ENCODE measurements at places on chromosomes 3 and 15.

DNA sequence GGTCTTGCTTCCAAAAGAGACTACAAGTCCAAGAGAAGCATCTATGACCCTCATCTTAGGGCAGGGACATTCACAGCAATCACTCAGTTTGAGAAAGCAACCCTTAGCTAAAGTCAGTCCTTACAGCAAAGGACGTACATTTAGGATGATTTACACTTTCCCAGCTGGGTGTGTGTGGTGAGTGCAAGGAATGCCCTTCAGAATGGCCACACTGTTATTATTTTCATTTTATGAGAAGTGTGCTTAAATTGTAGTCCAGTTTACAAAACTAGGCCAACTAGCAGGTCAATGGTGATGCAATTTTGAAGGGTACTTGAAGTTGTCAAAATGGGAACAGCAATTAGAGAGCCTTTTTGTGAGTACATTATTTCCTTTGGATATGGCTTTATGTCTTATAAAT is 26.0 kb upstream of the CCK start:
- no peak for DNase-seq

- no peak for DNase-seq
Measured at GRCh38 chr3:20776692-20777091, 590.7 kb upstream of the SGO1 start.

- DNase-seq, result no peak
Measured at GRCh38 chr15:29541309-29541708, 271.7 kb upstream of the NSMCE3 start.

DNA sequence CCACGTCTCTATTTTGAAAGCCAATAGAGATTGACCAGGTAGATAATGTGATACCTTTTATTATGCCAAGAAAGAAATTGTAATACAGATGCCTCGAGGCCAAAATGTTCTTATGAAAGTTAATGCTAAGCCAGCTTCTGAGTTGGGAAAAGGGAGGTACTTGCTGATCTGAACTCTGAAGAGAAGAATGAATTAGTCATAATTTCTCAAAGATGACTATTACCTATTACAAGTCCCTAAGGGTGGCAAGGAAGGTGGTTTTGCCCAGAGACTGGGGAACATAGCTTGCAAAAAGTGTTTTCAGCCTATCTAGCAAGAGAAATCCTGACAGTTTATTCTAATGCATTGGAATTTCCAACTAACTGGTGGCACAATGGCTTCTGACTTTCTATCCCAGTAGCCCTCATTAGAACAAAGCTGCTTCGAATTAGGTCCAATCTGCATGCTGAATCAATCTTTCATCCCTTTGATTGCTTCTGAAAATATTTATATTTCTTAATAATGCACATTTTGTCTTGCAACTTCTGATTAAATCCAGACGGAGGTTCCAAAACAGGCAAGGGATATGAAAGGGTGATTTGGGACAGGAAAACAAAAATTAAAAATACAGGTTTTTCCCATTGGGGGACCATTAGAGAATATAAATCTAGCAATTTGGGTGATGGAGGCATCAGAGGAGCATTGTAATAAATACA is 17.7 kb upstream of the NR2F2 start:
- DNase-seq, result no peak

- DNase-seq, result no peak
Measured at GRCh38 chr3:31945738-31946052, 35.4 kb downstream of the OSBPL10 start.

DNA sequence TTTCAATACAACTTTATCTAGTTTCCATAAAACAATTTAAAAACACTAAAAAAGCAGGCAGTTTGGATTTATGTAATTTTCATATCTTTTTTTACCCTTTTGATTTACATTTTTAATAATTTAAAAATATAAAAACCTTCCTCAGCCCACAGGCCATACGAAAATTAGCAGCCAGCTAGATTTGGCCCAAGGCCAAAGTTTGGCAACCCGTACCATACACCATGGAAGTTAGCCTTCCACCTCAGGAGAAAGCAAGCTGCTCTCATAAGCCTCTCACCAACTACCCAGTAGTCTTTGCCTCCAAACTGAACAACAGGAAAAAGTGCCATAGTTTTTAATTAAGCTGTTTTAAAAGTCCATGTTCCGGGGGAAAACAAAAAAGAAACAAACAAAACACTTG is 107.3 kb upstream of the TRIM42 start:
- DNase-seq, result no peak

All from stimulated activated CD8-positive, alpha-beta memory T cell treated with anti-CD3 and anti-CD28 coated beads, Interleukin-4, amount 100 ng/mL, for 1 hour (primary cell).